ENCODE measurements at places on chromosomes 6 and 20.

- DNase-seq = no peak
Measured at GRCh38 chr6:10949579-10950490, 63.0 kb downstream of the SYCP2L start.

DNA sequence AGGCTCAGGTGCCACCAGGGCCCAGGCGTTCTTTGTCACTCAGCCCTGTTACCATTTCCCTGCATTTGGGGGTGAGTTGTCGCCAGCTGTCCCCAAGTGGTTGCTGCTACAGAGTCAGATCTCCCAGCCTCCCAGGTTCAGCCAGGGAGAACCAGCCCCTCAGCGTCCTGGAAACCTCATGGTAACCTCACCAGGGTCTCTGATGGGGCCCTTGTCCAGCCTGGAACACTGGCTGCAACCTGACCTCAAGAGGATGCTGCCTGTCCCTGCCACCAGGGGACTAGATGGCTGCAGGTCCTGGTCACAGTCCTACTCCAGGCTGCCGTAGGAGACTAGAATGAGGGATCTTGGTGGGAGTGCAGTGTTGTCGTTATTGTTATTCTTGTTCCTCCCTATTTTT is 228.3 kb upstream of the PDE10A start:
- no peak for DNase-seq

DNA sequence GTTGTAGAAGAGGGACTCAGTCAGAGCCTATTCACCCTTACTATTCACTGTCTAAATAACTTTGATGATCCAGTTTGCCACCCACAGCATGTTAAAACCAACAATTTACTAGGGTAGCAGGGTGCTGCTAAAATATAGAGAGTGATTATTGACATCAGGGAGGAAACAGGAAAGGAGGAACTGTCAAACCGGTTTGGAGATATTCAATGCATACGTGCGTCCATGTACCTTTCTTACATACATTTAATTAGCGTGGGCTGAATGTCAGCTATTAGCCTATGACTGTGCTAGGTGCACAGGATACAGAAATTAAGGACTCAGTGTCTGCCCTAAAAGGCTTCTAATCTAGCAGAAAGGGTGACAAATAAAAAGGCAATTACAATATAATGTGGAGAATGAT is 57.2 kb downstream of the IL20RA start:
- no peak for DNase-seq

DNA sequence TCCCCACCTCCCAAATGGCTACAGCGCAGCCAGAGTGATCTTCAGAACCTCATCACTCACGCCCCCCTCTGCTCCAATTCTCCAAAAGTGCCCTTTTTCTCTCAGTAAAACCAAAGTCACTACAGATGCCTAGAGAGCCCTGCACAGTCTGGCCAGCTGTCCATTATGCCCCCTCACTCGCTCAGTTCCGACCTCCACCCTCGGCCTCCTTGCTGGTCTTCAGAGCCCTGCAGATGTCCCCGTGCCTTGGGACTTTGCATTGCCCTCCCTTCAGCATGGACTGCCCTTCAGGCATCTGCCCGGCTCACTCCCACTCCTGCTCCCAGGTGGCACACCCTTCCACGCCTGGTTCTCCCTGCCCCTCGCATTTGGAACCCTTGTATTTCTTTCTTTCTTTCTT is 1.1 kb upstream of the RAET1E start:
- DNase-seq = no peak

DNA sequence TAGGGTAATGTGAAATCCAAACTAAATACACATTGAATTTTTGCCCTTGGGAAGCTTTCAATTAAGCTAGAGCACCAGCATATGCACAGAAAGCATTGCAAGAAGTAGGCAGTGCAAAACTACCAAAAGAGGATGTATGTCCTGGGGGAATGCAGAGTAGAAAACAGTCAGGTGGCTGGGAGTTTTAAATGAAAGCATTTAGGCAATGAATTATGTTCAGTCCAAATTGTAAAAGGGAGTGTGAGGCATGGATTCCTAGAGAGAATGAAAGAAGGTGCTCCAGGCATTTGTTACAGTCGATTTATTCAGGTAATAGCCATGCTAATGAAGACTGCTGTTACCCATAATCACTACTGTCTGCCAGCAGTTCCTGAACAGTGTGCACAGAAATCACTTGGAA is 604.1 kb upstream of the POU3F2 start:
- no peak for DNase-seq

- DNase-seq = no peak
Measured at GRCh38 chr6:5695260-5696245, 311.2 kb downstream of the NRN1 start.

DNA sequence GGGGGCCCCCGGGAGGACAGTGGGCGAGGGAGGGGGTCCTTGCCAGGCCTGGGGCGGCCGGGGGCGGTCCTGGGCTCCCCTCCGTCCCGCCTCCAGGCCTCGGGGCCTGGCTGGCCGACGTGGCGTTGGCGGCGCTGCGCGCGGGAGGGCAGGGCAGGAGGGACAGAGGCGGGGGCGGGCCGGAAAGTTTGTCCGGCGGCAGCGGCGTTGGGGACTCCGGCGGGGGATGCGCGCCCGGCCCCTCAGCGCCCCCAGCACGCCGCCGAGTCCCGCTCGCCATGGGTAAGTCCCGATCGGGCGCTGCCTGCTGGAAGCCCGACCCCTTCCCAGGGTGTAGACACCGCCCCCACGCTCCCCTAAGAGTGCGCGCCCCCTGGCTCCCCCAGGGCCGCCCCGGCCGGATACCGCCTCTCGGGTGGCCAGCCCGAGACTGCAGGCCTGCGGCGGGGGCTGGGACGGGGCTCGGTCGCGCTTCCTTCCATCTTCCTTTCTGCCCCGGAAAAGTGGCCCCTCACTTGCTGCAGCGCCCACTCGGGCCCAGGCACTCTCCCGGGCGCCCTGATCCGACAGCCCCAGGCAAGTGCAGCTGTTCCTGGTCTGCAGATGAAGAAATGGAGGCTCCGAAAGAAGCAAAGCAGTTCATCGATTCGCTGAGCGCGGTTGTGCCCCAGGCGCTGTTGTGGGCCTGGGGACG is at the start of gene SLC2A10:
Gene SLC2A10, plus strand, starts transcription at position 191 of the 694 bp plus-strand sequence. Its CDS starts 88 bp downstream, at position 279.
- no peak for DNase-seq

DNA sequence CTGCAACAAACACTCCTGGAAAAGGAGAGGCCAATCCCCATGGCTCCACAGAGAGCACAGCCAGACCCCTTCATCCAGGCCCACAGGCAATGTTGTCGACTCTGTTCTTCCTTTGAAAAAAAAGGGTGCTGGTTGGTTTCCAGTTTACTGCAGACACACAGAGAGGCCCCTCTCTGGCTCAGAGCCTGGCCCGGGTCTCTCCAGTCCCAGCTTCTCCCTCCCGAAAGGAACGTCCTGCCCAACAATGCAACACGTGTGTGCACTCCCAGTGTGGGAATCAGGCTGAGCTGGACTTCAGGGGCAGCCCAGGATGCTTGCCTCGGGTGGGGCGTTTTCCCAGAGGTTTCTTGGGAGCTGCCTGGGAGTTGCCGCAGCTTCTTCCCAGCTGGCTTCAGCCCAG is 4.5 kb upstream of the NKAIN4 start:
- no peak for DNase-seq

DNA sequence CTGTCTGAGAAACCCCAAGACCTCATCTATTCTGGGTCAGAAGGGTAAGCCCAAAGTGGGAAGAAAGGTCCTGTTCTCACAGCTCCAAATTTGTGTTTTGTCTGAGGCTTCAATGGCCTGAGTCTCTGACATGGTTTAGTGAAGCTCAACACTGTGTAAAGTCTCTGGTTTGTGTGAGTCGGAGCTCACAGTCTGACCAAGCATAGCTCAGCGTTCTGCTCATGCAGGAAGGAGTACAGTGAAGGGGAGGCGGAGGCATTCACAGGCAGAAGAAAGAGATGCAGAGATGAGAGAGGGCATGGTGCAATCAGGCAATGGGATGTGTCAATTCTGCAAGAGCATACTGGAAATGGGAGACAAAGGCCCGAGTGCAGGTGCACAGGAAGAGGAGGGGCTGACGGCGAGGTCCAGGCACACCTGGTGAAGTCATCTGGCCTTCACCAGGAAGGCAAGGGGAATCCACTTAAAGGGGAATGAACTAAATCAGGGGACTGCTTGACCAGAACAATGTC is 463.0 kb upstream of the AGPAT4 start:
- DNase-seq = no peak

- no peak for DNase-seq
Measured at GRCh38 chr20:62171245-62171644, 11.6 kb upstream of the MTG2 start.

- DNase-seq = peak; percentile 6
Measured at GRCh38 chr6:105087571-105088211, 92.1 kb downstream of the POPDC3 start.

- DNase-seq = no peak
Measured at GRCh38 chr6:35096129-35096862, 44.8 kb downstream of the TCP11 start.

GRCh38 chr6:14880677-14881076 is 365.2 kb upstream of the JARID2 start:
- no peak for DNase-seq

DNA sequence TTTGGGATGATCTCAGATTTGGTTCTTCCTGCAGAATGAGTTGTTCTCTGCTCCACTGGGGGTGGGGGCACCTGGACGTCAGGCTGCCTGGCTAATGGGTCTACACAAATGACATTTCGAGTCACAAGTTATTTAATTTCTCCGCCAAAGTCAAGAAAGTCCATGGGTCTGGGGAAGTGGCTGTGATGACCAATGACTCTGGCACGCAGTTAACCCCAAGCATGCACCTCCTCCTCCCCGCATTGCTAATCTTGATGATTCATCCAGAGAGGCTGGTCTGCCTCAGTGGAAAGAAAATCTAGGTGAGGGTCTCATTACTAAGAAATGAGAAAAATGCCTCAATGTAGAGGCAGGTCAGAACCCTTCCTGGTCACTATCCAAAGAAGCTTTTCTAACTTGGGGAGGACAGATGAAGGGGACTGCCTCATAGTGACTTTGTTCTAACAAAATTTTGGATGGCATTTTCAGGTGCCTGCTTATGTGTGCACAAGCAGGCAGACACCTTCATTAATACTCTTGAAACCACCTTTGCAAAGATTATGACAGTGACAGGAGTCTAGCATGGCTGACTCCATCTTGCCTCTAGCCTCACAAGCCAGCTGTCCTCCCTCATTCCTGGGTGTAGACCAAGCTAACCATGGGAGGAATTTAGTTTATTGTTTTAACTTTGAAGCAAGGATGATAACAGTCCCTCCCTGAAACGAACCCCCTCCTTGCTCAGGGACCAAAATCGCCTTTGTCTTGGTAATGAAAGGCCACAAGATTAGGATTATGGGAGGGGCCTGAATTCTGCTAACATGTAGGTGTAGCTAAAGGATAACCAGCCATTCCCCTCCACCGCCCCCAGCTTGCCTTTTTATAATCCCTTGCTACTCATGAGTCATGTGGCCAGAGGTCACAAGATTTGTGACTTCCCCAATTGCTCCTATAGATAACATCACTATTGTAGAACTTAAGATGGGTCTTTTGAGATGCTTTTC is 98.6 kb upstream of the MRPS10 start:
- no peak for DNase-seq

- DNase-seq = no peak
Measured at GRCh38 chr6:167706313-167707109, 120.2 kb upstream of the AFDN start.

GRCh38 chr6:40476673-40477072 is 110.5 kb downstream of the LRFN2 start:
- DNase-seq = no peak

DNA sequence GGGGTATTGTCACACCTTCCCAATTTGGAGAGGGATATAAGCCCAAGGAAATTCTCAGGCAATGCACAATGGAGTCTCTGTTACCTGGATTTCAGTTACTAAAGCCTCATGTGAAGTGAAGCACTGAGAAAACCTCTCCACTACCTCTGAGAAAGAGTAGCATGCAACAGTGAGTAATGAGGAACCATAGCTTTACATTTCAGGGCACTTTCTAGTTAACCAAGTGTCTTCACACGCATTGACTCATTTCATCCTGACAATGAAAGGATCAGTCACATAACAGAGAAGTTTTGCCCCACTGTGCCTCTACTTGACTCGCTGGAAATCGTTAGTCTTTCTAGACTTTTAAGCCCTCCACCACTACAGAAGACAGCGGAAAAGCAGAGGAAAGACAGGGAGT is 86.2 kb upstream of the ARID1B start:
- DNase-seq = no peak

- DNase-seq = no peak
Measured at GRCh38 chr6:135021310-135022049, 33.1 kb downstream of the HBS1L start.

- no peak for DNase-seq
Measured at GRCh38 chr6:149160943-149161342, 156.6 kb upstream of the TAB2 start.

DNA sequence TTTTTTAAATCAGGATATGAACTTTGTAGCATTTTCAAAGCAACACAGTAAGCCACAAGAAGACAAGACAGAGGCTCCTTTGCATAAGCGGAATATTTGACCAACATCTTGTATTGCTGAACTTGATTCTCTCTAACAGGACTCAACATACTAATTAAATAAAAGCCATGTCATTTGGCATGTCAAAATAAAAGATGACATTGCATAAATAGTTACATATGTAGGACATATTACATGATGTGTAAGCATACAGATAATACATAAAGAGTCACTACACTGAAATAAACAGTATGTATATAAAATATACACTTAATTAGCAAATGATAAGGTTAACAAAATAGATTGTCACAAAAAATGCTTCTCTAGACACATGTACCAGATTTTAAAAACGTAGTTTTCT is 62.2 kb downstream of the REPS1 start:
- no peak for DNase-seq

GRCh38 chr20:17395729-17396128 is 135.4 kb downstream of the BFSP1 start:
- DNase-seq = no peak

DNA sequence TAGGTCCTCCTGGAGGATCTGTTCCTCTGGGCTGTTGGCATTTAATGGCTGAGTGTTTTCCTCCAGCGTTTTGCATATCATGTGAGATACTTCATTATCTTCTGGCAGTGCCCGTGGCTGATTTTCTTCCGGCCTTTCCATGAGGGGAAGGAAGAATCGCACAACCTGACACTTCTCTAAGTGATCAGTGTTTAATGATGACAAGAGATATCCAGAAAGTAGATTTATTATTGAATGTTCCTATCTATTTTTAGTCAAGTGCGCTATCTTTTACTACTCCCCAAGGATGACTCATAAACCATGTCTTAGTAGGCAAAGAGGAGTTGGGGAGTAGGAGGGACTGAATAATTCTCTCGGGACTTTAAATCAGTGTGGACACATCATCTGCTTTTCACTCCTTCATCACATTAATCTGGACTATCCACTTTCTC is 149.7 kb downstream of the PLCB4 start:
- DNase-seq = no peak

Measured in NCI-H1930 (cell line).